ENCODE measurements at places on chromosomes 1 and 21.

- peak overlapping the region; percentile 98 for H3K4me3 ChIP-seq
- peak; percentile 82 for DNase-seq
- peaks cover 17% of the 10 kb centered on the region for H3K36me3 ChIP-seq
- H3K27me3 ChIP-seq, result peaks cover 21% of the 10 kb centered on the region
These were observed 2.4 kb downstream of the BTG2 start for GRCh38 chr1:203307641-203308126.

GRCh38 chr1:223197923-223198627 is 55.0 kb upstream of the TLR5 start:
- DNase-seq, result no peak
- H3K4me3 ChIP-seq, result no peak overlapping the region
- H3K36me3 ChIP-seq, result no peaks in the 10 kb centered on the region
- H3K27ac ChIP-seq, result no peak overlapping the region
- peaks cover 12% of the 10 kb centered on the region for H3K4me1 ChIP-seq

GRCh38 chr1:203181586-203182386 is 4.7 kb downstream of the CHI3L1 start:
- no peaks in the 10 kb centered on the region for H3K36me3 ChIP-seq
- no peaks in the 10 kb centered on the region for H3K27me3 ChIP-seq
- H3K4me1 ChIP-seq, result peaks cover 32% of the 10 kb centered on the region
- no peak overlapping the region for H3K4me3 ChIP-seq
- H3K27ac ChIP-seq, result no peak overlapping the region
- DNase-seq, result peak; percentile 69

GRCh38 chr1:189192741-189193520 is 1284.7 kb downstream of the BRINP3 start:
- no peaks in the 10 kb centered on the region for H3K4me1 ChIP-seq
- no peak for DNase-seq
- H3K27me3 ChIP-seq, result no peaks in the 10 kb centered on the region
- H3K27ac ChIP-seq, result no peak overlapping the region
- H3K4me3 ChIP-seq, result no peak overlapping the region

GRCh38 chr1:219324629-219325367 is 151.1 kb downstream of the LYPLAL1 start:
- no peaks in the 10 kb centered on the region for H3K36me3 ChIP-seq
- no peaks in the 10 kb centered on the region for H3K4me1 ChIP-seq
- no peaks in the 10 kb centered on the region for H3K27me3 ChIP-seq
- H3K4me3 ChIP-seq, result no peak overlapping the region
- no peak overlapping the region for H3K27ac ChIP-seq

- H3K4me3 ChIP-seq, result no peak overlapping the region
- H3K4me1 ChIP-seq, result no peaks in the 10 kb centered on the region
- no peaks in the 10 kb centered on the region for H3K27me3 ChIP-seq
- no peak for DNase-seq
- H3K36me3 ChIP-seq, result peaks cover 64% of the 10 kb centered on the region
- no peak overlapping the region for H3K27ac ChIP-seq
These were observed 20.6 kb downstream of the CEP104 start for GRCh38 chr1:3836421-3836820.

DNA sequence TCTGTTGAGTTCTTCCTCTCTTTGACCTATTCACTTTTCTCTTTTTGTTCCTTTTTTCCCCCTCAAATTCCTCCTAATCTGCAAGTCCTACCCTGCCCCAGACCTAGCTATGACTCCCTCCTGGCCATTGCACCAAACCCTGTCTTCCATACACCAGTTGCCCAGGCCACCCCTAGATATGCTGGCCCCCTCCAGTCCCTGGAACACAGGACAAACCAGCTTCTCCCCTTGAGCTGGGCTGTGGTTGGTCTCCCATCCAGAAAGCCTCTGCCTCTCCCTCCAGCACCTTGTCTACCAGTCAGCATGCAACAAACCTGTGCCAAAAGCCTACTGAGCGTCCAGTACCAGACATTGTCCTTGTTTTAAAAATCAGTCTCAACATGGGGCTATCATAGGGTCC is 59.4 kb downstream of the ELK4 start:
- no peak overlapping the region for H3K27ac ChIP-seq
- no peaks in the 10 kb centered on the region for H3K36me3 ChIP-seq
- no peak for DNase-seq
- H3K27me3 ChIP-seq, result peaks cover 95% of the 10 kb centered on the region
- H3K4me3 ChIP-seq, result no peak overlapping the region

DNA sequence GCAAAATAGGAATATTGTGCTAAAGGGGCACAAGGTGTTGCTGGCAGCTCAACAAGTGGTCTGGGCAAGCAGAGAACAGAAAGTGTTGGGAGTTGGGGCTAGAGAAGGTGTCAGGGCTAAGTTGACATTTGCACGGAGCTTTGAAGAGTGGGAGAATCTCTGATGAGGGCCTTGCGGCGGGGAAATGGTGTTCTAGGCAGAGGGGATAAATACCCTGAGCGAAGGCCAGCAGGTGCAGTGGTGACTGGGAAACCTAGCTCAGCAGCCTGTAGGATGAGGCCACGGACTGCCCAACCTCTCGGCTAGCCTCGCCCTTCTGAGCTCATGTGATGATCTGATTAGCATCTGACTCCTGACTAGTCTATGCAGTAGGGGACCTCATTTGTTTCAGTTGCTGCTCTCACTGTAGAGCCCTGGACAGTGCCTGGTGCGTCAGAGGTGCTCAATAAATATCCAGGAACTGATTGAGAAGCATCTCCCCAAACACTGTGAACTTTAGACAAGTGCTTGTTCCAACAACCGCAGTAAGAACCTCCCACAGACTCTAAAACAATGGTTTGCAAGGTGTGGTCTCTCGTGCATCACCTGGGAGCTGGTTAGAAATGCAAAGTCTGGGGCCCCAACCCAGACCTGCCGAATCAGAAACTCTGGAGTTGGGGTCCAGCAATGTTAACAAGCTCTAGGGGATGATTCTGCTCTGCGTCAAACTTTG is 1.0 kb upstream of the FOXO6 start:
- peak overlapping the region; percentile 59 for H3K4me3 ChIP-seq
- no peak overlapping the region for H3K27ac ChIP-seq
- peaks cover 44% of the 10 kb centered on the region for H3K27me3 ChIP-seq
- H3K36me3 ChIP-seq, result no peaks in the 10 kb centered on the region
- H3K4me1 ChIP-seq, result peaks cover 9% of the 10 kb centered on the region

DNA sequence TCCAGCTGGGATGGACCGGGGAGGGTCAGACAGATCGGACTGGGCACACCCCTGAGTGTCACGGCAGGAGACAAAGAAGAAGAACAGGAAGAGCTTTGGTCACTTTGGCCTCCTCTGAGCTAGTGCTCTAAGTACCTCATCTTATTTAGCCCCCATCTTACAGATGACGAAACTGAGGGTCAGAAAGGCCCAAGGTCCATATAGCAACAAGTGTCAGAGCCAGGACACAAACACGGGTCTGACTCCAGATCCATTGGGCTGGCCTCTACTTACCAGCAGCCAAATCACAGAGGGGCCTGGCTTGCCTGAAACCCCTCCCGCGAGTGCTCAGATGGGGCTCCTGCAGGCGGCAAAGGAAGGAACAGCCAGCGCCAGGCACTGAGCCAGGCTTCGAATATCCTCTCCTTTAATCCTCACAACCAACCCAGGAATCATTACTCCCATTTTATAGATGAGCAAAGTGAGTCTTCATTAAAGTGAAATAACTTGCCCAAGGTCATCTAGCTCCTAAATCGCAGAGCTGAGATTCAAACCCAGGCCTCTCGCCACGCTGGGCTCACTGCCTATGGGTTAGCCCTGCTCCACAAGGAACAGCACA is 25.7 kb upstream of the SELENON start:
- H3K27ac ChIP-seq, result no peak overlapping the region
- peaks cover 9% of the 10 kb centered on the region for H3K4me1 ChIP-seq
- no peaks in the 10 kb centered on the region for H3K36me3 ChIP-seq
- no peak for DNase-seq
- no peaks in the 10 kb centered on the region for H3K27me3 ChIP-seq
- H3K4me3 ChIP-seq, result no peak overlapping the region

GRCh38 chr1:33018112-33018511 is 18.6 kb downstream of the AK2 start:
- no peak for DNase-seq
- no peaks in the 10 kb centered on the region for H3K27me3 ChIP-seq
- H3K36me3 ChIP-seq, result peaks cover 67% of the 10 kb centered on the region
- H3K4me3 ChIP-seq, result no peak overlapping the region

DNA sequence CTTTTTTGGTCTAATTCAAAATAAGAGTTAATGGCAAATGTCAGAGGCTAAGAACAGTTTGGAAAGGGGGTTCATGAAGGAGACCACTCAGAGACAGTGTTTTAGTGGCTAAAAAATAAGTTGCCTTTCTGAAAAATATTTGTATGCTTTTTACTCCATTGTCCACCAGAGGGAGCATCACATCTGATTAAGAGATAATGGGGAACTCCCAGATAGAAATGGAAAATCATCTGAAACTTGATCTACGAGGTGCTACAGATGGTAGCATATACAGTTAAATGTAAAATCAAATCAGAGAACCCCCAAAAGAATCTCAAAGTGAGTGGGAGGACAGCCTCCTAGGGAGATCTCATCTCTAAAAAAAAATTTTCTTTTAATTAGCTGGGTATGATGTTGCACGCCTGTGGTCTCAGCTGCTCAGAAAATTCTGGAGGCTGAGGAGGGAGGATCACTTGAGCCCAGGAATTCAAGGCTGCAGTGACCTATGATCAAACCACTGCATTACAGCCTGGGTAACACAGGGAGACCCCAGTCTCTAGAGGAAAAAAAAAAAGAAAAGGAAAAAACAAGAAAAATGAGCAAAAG is 9.7 kb downstream of the SMYD3 start:
- H3K27me3 ChIP-seq, result no peaks in the 10 kb centered on the region
- no peaks in the 10 kb centered on the region for H3K36me3 ChIP-seq
- no peak overlapping the region for H3K4me3 ChIP-seq
- H3K27ac ChIP-seq, result no peak overlapping the region

- H3K27me3 ChIP-seq, result peaks cover 42% of the 10 kb centered on the region
- H3K36me3 ChIP-seq, result no peaks in the 10 kb centered on the region
- no peaks in the 10 kb centered on the region for H3K4me1 ChIP-seq
These were observed 3.9 kb downstream of the PKLR start for GRCh38 chr1:155297384-155297783.

GRCh38 chr1:156648951-156649350 is 7.0 kb downstream of the BCAN start:
- H3K36me3 ChIP-seq, result no peaks in the 10 kb centered on the region
- H3K4me3 ChIP-seq, result no peak overlapping the region
- no peaks in the 10 kb centered on the region for H3K4me1 ChIP-seq

GRCh38 chr1:228236744-228237143 is 28.9 kb downstream of the OBSCN start:
- no peaks in the 10 kb centered on the region for H3K27me3 ChIP-seq
- no peak overlapping the region for H3K4me3 ChIP-seq
- H3K4me1 ChIP-seq, result no peaks in the 10 kb centered on the region
- H3K27ac ChIP-seq, result no peak overlapping the region

GRCh38 chr1:12368646-12369045 is 138.8 kb downstream of the VPS13D start:
- no peak overlapping the region for H3K27ac ChIP-seq
- H3K4me1 ChIP-seq, result peaks cover 8% of the 10 kb centered on the region

GRCh38 chr1:7109901-7110300 is 324.6 kb downstream of the CAMTA1 start:
- no peak overlapping the region for H3K27ac ChIP-seq
- no peak for DNase-seq
- peaks cover 54% of the 10 kb centered on the region for H3K27me3 ChIP-seq
- H3K4me3 ChIP-seq, result no peak overlapping the region

DNA sequence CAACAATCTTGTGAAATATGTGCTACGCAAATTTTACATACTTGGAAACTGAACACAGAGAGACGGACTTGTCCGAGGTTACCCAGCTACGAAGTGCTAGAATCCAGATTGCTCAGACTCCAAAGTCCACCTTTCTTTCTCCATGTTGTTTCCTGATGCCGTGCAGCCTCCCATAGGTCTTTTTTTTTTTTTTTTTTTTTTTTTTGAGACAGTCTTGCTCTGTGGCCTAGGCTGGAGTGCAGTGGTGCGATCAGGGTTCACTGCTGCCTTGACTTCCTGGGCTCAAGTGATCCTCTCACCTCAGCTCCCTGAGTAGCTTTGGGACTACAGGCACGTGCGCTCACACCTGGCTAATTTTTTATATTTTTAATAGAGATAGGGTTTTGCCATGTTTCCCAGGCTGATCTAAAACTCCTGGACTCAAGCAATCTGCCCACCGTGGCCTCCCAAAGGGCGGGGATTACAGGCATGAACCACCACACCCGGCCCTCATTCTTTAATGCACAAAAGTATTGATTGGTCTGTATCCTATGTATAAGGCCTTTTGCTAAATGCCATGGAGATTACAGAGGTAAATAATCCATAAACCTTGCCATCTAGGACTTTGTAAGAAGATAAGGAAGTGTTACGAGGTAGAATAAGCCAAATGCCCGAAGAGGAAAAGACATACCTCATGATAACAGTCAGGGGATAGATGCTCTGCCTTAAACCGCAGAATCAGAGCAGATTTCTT is 92.8 kb downstream of the C1orf21 start:
- H3K27ac ChIP-seq, result no peak overlapping the region
- peaks cover 13% of the 10 kb centered on the region for H3K36me3 ChIP-seq
- DNase-seq, result no peak
- no peaks in the 10 kb centered on the region for H3K27me3 ChIP-seq

DNA sequence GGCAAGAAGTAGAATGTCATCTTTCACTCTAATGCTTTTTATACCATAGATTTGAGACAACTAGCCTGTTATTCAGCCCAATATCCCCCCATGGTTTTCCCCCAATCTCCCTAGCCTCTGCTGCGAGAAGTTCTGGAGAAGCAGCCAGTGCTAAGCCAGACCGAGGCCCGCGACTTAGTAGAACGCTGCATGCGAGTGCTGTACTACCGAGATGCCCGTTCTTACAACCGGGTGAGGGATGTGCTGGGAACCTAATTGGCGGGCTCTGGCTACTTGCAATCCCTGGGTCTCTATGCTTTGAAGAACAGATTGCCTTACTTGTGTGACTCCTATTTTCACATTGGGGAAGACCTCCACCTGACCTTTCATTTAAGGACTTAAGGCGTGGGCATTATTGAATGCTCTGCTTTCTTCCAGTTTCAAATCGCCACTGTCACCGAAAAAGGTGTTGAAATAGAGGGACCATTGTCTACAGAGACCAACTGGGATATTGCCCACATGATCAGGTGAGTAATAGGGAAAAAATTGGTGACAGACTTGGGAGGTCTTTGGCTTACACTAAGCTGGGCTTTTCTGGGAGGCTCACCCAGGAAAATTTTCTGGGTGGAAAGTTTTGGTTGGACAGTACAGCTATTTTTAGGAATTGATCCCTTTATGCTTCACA is 1.9 kb downstream of the PSMB4 start:
- peaks cover 55% of the 10 kb centered on the region for H3K36me3 ChIP-seq
- H3K4me1 ChIP-seq, result peaks cover 6% of the 10 kb centered on the region
- H3K27me3 ChIP-seq, result no peaks in the 10 kb centered on the region
- DNase-seq, result no peak
- H3K4me3 ChIP-seq, result peak overlapping the region; percentile 96

Measured in endodermal cell (in vitro differentiated cells).